Mucosa of gallbladder (tissue), 1 donor: ENCODE measurements at places on chromosomes 6 and 20.

GRCh38 chr6:35547676-35548075, 35.0 kb upstream of the TULP1 start:
- DNase-seq, result no peak

- no peak for DNase-seq
Measured at GRCh38 chr20:52622081-52622480, 350.1 kb upstream of the TSHZ2 start.

GRCh38 chr20:46423882-46424482, 17.6 kb upstream of the ELMO2 start:
- no peak for DNase-seq

DNA sequence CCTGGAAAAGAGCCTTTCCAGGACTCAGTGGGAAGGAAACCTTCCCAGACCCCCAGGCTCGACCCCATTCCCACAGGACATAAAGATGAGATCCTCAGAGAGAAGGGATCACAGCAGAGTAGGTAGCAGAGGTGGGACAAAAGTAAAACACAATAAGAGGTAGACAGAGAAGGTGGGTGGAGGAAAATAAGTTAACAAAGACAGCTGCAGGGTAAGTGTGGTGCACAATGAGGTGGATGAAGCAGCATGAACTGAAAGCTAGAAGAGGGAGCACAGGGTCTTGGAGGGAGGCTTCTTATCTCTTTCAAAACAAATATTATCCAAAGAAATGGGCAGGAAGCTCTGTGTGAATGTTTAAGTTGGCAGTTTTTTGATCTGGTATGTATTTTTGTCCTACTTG, 14.0 kb upstream of the MAP7 start:
- no peak for DNase-seq

- DNase-seq, result no peak
Measured at GRCh38 chr6:137740091-137740755, 126.8 kb upstream of the TNFAIP3 start.

- no peak for DNase-seq
Measured at GRCh38 chr6:30067460-30068139, 602 bp downstream of the PPP1R11 start.

DNA sequence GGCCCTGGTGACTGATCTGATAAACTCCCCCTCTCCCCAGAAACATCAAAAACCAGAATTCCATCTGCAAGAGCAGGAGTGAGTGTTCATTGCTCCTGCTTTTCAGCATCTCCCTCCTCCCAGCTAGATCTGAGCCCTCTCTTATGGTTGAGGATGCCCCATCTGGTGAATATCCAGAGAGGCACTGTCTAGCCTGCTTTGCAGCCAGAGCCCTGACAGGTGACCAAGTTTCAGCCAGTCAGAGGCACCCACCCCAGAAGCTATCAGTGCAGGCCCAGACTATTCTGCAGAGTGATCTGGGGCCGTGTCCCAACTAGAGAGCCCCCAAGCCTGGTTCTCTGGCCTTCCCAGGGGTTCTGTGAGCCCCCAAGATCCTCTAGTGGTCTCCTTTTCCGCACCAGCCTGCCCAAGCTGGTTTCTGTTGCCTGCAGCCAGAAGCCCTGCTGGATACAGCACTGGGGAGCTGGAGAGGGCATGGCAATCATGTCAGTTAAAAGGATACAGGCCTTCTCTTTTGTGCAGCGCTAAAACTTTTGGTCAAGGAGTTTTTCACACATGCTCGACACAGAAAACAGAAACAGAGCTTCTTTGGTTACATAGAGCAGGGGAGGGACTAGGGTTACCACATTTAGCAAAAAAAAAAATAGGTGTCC, 6.6 kb upstream of the BMP7 start:
- DNase-seq, result no peak

GRCh38 chr6:150370112-150370511, 1.3 kb downstream of the IYD start:
- DNase-seq, result no peak

DNA sequence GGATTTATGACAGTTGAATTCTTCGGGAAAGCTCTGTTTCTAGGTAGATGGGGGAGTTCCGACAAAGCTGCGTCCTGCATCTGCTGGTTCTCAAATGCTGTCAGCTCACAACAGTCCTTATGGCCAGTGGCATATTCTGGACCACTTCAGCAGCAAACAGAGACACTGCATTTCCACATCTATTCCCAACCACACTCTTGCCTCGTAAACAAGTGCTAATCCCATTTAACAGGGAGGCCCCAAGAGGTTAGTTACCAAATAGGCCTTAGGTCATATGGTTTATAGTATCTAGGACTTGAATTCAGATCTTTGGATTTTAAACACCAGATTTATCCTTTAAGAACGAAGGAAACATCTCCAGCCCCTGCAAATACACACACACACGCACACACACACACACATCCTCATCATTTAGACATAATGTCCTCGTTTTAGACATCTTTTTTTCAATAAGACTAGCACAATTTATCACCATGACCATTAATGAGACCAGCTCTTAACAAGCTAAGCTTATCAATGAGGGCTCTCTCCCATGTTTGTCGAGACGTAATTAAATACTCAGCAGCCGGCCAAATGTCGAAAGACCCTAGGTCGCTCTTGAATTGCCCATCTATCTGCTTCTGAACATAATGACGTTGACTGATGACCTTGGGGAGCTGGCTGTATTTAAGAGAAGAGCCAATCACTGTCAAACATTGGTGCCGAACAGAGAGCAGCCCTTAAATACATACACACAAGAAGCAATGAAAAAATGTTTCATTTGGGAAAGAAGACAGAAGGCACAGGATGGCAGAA, 84.5 kb downstream of the PSMG4 start:
- DNase-seq, result no peak

DNA sequence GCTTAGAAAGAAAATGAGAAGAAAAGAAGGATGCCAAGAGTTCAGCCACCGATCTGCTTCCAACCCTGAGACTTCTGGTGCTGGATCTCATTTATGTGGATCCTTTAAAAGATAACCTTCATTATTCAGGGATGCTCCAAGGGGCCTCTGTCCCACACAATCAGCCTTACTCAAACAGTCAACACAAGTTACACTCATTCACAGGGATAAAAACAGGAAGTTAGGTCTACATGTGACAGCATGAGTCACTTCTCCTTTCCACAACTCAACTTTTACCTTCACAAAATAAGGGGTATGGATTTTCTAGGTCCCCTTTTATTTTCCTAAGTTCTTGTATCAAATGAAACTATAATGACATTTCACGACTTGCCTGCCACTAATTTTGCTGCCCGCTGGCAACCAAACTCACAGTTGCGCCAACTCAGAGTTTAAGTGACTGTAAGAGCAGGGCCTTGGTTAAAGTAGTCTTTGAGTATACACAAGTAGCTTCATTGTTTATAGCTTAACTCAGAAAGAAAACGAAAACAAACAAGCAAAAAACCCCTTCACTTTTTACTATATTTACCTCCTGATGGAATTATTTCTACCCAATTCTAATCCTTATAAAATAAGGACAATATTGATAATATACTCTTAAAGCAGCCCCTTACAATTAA, 278.8 kb upstream of the RUNX2 start:
- DNase-seq, result no peak

- no peak for DNase-seq
Measured at GRCh38 chr6:27230758-27231111, 16.8 kb upstream of the PRSS16 start.

- no peak for DNase-seq
Measured at GRCh38 chr20:31908016-31908415, 37.6 kb downstream of the TTLL9 start.

DNA sequence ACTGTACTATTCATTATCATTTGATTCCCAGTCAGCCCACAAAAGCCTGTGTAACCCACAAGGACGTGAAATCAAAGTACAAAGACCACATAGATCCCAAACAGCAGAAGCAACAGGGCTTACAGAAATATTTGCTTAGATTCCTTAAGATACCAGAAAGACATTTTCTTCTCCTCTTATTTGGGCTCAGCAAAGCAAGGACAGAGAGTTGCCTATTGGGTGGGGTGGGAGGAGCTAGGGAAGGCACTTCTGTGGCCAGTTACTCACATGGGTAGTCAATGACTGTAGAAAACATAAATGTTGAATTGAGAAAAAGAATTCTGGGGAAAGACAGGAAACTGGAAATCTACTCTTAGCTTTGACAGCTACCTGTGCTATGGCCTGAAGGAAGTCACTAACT, 19.8 kb downstream of the PDE7B start:
- DNase-seq, result no peak
